ENCODE measurements at places on chromosomes 2 and 18. TPM values are rescaled to one million over a fixed set of nuclear protein-coding genes. Genes with fewer than 3 reads are reported as not detected.

DNA sequence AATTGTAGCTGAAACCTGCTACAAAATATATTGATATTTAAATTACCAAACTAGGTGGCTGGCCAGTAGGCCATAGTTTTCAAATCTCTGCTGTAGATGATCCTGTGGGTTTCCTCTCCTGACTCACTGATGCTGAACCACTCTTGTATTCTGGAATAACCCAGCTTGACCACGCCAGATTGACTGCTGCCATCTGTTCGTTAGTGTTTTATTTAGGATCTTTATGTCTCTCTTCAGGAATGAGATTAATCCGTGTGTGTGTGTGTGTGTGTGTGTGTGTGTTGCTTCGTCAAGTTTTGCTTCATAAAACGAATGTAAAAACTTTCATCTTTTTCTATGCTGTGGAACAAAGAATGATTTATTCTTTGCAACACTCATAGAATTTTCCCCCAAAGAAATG, 187.1 kb downstream of the DYSF start:
- no peak for DNase-seq

DNA sequence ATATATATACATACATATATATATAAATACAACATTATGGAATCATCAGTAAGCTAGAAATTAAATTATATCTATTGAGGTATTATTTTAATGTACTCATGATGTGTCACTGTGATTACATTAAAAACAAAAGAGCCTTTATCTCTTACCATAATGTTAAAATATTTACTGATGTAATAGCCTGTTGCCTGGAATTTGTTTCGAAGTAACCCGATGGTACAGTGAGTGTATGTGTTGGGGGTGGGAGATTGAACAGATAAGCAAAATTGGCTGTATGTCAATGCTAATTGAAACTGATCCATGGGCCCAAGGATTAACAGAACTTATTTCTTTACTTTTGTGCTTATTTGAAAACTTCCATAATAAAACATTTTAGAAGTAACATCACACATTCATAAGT, 1473.2 kb downstream of the LRP1B start:
- no peak for DNase-seq

- no peak for DNase-seq
These were observed 91.4 kb upstream of the AQP4 start for GRCh38 chr18:26956863-26957262.

- DNase-seq = no peak
These were observed 110.3 kb downstream of the NBAS start for GRCh38 chr2:15450808-15451207.

SPATA3 gene
- total RNA-seq = not detected

Measured in activated CD8-positive, alpha-beta T cell treated with anti-CD3 and anti-CD28 coated beads, Interleukin-2, amount 10 ng/mL, durations not matched to agents 7 days and 5 days (primary cell).